Type B pancreatic cell (in vitro differentiated cells): ENCODE measurements at places on chromosomes 13 and 19. TPM values are rescaled to one million over a fixed set of nuclear protein-coding genes. Genes with fewer than 3 reads are reported as not detected.
A peak's percentile ranks its signal among the peaks of the same experiment; 100 is the strongest.

PEAK3 gene
- 0.10 TPM in 1 of 2 replicates, not detected in the other for total RNA-seq

DNA sequence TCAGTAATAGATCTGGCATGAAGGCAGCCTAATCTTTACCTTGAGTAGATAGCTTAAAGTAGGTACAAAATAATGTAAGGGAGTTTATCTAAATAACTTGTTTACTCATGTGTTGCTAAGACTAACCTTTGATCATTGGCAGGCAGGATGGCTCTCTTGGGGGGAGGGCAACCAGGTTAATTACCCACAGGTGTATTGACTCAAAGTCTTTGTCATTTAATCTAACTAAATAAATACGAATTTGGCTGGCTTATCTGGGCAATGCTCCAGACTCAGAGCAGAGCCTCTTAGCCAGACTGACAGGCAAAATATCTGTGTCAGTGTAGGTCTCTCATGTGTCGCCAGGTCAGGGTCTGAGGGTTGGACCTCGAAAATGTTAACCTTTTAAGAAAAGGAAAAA lies 283.4 kb upstream of the KLHL1 start:
- no peak overlapping the region for H3K27ac ChIP-seq
- no peak overlapping the region for H3K4me3 ChIP-seq
- H3K27me3 ChIP-seq = no peaks in the 10 kb centered on the region

ZNF442 gene
- total RNA-seq = 2.4 and 5.1 TPM in 2 replicates

DNA sequence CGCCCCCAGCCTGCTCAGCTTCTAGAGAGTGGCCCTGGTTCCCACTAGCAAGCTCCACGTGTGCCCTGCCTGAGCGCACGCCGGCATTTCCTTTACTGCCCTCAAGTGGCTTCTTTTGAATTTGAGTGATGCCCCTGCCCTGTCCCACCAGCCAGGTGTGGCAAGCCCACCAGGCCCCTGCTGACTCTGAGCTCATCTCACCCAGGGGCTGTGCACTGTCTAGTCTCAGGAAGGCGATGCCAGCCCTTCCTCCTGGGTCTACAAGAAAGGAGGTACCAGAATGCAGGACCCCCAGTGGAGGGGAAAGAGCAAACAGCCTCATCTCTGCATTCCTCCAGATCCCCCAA lies 17.3 kb upstream of the EPHX3 start:
- H3K27ac ChIP-seq = peak overlapping the region; percentile 41
- H3K4me3 ChIP-seq = no peak overlapping the region
- no peaks in the 10 kb centered on the region for H3K27me3 ChIP-seq
- H3K36me3 ChIP-seq = peaks cover 14% of the 10 kb centered on the region
- no peak for DNase-seq

DNA sequence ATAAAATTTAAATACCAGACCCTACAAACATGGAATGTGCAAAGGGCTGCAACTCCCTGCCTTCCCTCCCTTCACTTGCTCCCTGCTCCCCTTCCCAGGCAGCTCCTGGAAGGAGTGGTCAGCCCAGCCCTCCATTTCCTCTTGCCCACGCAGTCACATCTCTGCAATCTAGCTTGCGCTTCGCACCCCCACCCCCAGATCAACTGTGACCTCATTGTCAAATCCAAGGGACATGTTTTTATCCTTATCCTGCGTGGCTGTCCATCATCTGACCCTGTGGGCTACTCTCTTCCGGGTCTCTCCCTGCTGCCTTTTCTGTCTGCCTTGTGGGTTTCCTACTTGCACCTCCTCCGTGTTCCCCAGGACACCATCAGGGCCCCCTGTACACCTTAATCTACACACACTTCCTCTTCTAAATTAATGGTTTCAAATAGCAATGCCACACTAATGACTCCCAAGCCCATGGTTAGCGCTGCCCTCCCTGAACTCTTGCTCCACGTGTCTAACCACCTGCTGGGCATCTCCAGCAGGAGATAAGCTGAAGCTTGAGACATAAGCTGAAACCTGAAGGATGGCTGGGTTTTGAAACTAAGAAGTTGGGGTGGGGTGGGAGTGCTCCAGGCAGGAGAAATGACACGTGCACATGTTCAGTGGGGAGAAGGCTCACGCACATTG lies 118.3 kb downstream of the USP12 start:
- H3K27ac ChIP-seq = no peak overlapping the region
- H3K4me3 ChIP-seq = no peak overlapping the region
- no peak for DNase-seq
- H3K36me3 ChIP-seq = no peaks in the 10 kb centered on the region

GRCh38 chr13:30872685-30873461 lies 33.2 kb upstream of the MEDAG start:
- H3K36me3 ChIP-seq = no peaks in the 10 kb centered on the region
- peak overlapping the region; percentile 62 for H3K27ac ChIP-seq
- peaks cover 9% of the 10 kb centered on the region for H3K27me3 ChIP-seq
- no peak for DNase-seq
- peaks cover 54% of the 10 kb centered on the region for H3K4me1 ChIP-seq
- no peak overlapping the region for H3K4me3 ChIP-seq

- H3K4me1 ChIP-seq = peaks cover 4% of the 10 kb centered on the region
- no peaks in the 10 kb centered on the region for H3K27me3 ChIP-seq
- DNase-seq = no peak
- no peaks in the 10 kb centered on the region for H3K36me3 ChIP-seq
- H3K4me3 ChIP-seq = no peak overlapping the region
These were observed 2018.0 kb upstream of the PCDH20 start for GRCh38 chr13:63433546-63434150.

CEACAM4 gene
- not detected in 2 replicates for total RNA-seq

- peaks cover 2% of the 10 kb centered on the region for H3K4me1 ChIP-seq
- H3K36me3 ChIP-seq = peaks cover 53% of the 10 kb centered on the region
- no peak overlapping the region for H3K4me3 ChIP-seq
- DNase-seq = no peak
- H3K27ac ChIP-seq = no peak overlapping the region
- H3K27me3 ChIP-seq = no peaks in the 10 kb centered on the region
These were observed 7.4 kb downstream of the ZNF266 start for GRCh38 chr19:9427941-9428340.

GRCh38 chr13:112783978-112784371 lies 94.1 kb downstream of the ATP11A start:
- H3K27ac ChIP-seq = peak overlapping the region; percentile 69
- DNase-seq = peak; percentile 44
- peak overlapping the region; percentile 48 for H3K4me3 ChIP-seq
- H3K27me3 ChIP-seq = no peaks in the 10 kb centered on the region

DNA sequence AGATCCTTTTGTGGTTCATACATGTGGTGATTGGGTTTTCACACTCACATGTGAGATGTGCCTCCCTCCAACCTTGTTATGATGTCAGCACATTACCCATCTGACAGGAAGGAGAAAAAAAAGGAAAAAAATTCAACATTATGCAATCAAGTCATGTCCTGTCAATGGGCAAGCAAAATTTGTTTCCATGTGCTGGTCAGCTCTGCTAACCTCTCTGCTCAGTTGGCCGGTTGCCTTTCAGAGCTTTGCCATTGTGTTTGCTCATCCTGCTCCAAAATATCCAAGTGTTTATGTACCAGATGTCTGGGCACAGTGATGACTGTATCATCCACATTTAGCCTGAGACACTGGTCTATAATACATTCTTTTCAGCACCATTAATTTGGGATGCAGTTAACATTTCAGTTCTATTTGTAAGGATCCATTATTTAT lies 27.0 kb upstream of the METTL21C start:
- H3K36me3 ChIP-seq = no peaks in the 10 kb centered on the region
- no peaks in the 10 kb centered on the region for H3K27me3 ChIP-seq
- no peak overlapping the region for H3K27ac ChIP-seq
- no peak for DNase-seq
- no peaks in the 10 kb centered on the region for H3K4me1 ChIP-seq

SGCG gene
- 5.6 and 15.1 TPM in 2 replicates for total RNA-seq

GRCh38 chr13:80666782-80667552 lies 326.0 kb upstream of the SPRY2 start:
- no peaks in the 10 kb centered on the region for H3K27me3 ChIP-seq
- no peaks in the 10 kb centered on the region for H3K36me3 ChIP-seq
- H3K4me3 ChIP-seq = no peak overlapping the region
- H3K27ac ChIP-seq = no peak overlapping the region
- H3K4me1 ChIP-seq = peaks cover 14% of the 10 kb centered on the region

PRTN3 gene
- 0.45 TPM in 1 of 2 replicates, not detected in the other for total RNA-seq

CYP4F8 gene
- not detected in 2 replicates for total RNA-seq

GRCh38 chr13:84377106-84377505 lies 494.8 kb upstream of the SLITRK1 start:
- no peaks in the 10 kb centered on the region for H3K27me3 ChIP-seq
- no peak overlapping the region for H3K27ac ChIP-seq
- H3K4me3 ChIP-seq = no peak overlapping the region
- no peaks in the 10 kb centered on the region for H3K4me1 ChIP-seq
- no peaks in the 10 kb centered on the region for H3K36me3 ChIP-seq

AMER2 gene
- 0.14 and 0.31 TPM in 2 replicates for total RNA-seq

DNA sequence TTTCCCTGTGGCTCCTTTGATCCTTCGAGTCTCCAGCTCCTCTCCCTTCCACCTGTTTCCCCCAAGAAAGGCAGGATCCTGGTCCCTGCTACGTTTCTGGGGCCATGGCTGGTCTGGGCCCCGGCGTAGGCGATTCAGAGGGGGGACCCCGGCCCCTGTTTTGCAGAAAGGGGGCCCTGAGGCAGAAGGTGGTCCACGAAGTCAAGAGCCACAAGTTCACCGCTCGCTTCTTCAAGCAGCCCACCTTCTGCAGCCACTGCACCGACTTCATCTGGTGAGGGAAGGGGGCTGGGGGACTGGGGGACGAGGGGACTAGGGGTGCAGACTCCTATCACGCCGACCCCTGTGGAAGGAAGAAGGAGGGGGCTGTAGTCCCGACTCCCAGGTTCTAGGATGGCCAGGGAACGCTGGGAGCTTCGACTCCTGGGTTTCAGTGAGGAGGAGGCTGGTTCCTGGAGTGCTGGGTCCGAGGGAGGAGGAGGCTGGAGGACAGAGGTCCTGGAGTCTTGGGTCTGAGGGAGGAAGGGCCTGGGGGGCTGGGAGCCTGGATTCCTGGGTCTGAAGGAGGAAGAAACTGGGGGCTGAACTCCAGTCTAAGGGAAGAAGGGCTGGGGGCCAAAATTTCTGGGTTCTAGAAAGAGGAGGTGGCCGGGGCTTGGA lies 524 bp downstream of the PRKCG start:
- H3K4me1 ChIP-seq = peaks cover 11% of the 10 kb centered on the region
- no peak for DNase-seq
- peak overlapping the region; percentile 45 for H3K4me3 ChIP-seq

- peaks cover 19% of the 10 kb centered on the region for H3K4me1 ChIP-seq
- H3K4me3 ChIP-seq = peak overlapping the region; percentile 23
- peak overlapping the region; percentile 64 for H3K27ac ChIP-seq
- no peak for DNase-seq
These were observed 472.7 kb upstream of the NBEA start for GRCh38 chr13:34469196-34469986.

- H3K36me3 ChIP-seq = no peaks in the 10 kb centered on the region
- no peak for DNase-seq
- no peak overlapping the region for H3K27ac ChIP-seq
- H3K4me1 ChIP-seq = no peaks in the 10 kb centered on the region
These were observed 114.1 kb upstream of the SOX1 start for GRCh38 chr13:111952814-111953213.

DNA sequence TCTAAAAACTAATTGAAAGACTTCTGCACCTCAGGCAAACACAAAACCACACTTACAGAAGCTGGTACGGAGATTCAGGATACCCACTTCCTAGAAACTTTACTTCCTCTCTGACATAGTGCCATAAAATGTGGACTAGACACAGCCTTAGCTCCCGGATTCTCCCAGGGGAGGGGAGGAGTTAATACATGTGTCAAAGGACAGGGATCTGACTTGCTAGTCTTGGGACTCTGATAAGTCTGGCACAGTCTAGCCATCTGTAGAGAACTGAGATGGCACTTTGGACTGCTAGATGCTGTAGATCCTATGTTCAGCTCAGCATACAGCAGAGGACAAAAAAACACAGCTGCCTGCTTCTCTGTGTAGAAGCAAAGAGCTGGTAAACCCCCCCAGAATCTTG lies 769.8 kb upstream of the MIR17HG start:
- no peaks in the 10 kb centered on the region for H3K4me1 ChIP-seq
- H3K27ac ChIP-seq = no peak overlapping the region
- no peaks in the 10 kb centered on the region for H3K27me3 ChIP-seq
- no peak overlapping the region for H3K4me3 ChIP-seq

C19orf67 gene
- total RNA-seq = not detected in 2 replicates

DNA sequence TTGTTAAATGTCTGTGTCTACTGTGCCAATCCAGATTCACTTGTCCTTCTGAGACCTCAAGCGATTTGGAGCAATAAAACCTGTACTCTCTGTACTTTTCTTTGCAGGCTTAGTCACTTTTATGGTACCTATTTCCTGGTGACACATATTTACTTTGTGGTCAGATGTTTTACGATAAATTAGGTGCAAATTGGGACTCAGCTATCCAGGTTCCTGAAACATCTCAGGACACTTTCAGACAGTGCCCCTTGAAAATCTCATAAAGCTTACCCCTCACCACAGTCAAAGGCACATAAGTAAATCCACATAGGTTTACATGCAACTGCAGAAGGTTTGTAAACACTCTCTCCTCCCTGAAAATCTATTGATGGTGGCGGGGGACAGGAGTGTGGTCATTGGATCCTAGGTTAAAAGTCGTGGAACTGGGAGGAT lies 438.8 kb downstream of the EFNB2 start:
- H3K4me3 ChIP-seq = no peak overlapping the region
- no peaks in the 10 kb centered on the region for H3K27me3 ChIP-seq
- H3K4me1 ChIP-seq = peaks cover 32% of the 10 kb centered on the region
- H3K36me3 ChIP-seq = no peaks in the 10 kb centered on the region

- no peak for DNase-seq
- peaks cover 22% of the 10 kb centered on the region for H3K27me3 ChIP-seq
- no peak overlapping the region for H3K27ac ChIP-seq
- H3K36me3 ChIP-seq = no peaks in the 10 kb centered on the region
These were observed 6.6 kb upstream of the EID2 start for GRCh38 chr19:39546599-39546998.

MEDAG gene
- total RNA-seq = 0.36 and 0.40 TPM in 2 replicates

- no peaks in the 10 kb centered on the region for H3K4me1 ChIP-seq
- H3K27me3 ChIP-seq = no peaks in the 10 kb centered on the region
- H3K4me3 ChIP-seq = no peak overlapping the region
- H3K36me3 ChIP-seq = no peaks in the 10 kb centered on the region
These were observed 2155.9 kb downstream of the PCDH9 start for GRCh38 chr13:65074248-65074647.
